ENCODE measurements at places on chromosomes 3 and 15.
A peak's percentile ranks its signal among the peaks of the same experiment; 100 is the strongest.

- peak; percentile 8 for DNase-seq
Observed at GRCh38 chr3:57822686-57823085, 66.6 kb downstream of the SLMAP start.

DNA sequence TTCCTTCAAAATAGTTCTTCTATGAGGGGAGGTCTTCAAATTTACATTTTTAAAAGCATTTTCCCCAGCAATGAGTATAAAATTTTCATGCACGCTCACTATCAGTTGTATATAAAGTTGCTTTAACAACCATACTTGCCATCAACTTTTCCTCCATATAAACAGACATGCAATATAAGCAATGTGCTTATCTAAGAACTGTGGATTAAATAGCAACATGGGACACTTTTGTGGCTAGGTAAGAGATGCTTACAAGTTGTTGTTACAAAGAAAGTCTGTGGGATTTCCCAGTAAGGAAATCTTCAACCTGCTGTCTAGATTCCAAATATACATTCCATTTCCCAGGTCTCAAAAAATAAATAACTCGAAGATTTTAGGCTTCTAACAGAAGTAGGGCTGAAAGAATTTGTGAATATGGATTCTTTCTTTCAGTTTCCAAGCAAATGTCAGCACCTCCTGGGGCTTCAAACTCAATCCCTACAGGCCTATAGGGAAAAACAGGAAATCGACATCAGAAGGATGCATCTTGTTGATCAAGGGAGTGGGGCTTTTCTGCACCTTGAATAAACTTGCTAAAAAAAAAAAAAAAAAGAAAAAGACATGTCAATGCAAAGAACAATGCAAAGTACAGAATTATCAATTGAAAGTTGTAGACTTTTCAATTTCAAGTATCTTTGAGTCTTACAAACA, 16.1 kb downstream of the TNIK start:
- no peak for DNase-seq

GRCh38 chr3:127491909-127492308, 98.6 kb downstream of the TPRA1 start:
- no peak for DNase-seq

DNA sequence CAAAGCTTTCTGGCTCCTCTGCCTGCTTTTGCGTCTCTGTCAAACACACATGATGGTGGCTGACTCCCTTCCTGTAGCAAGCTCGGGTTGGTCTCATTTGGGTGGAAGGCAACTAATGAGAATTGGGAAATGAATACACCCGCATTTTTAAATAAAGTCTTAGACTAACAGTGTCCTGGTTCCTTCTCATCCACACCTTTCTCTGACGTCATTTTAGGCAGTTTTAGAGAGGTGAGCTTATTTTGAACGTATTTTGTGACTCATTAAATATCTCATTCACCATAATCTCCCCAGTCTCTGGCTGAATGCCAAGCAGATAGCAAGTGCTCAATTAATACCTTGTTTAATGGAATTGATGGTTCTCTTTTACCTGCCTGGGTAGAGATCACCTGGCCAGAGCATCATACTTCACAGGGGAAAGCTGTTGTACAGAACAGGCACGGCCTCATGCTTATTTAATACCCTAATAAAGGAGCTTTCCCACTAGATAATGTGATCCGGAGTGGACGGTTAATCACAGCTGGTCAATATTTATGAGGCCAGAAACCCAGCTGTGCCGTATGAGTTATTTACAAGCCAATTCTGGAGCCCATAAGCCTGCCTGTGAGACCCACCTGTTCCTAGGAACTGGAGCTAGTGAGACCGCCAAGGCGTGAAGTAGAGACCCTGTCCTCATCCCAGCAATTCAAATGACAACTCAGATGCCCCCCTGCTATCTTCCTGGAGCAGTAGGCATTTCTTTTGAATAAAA, 149.7 kb upstream of the PROK2 start:
- no peak for DNase-seq

GRCh38 chr3:72432246-72432645, 416.0 kb downstream of the SHQ1 start:
- DNase-seq = no peak

DNA sequence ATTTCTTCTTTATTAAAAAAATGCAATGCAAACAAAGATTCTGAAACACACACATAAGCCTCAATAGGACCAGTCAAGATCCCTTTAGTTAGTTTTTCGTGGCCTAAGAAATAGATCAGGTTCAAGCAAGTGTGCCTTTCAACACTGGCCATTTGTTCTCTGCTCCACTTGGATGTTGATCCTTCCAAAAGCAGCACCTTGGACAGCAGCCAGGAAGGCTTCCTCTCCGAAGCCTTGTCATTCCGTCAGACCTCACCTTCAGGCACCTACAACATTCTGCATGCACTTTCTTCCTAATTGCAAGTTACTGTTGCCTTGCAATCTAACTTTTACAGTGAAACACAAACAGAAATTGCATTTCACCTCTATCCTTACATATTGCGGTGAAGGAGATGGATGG, 155.9 kb upstream of the FEZF2 start:
- DNase-seq = peak; percentile 37

DNA sequence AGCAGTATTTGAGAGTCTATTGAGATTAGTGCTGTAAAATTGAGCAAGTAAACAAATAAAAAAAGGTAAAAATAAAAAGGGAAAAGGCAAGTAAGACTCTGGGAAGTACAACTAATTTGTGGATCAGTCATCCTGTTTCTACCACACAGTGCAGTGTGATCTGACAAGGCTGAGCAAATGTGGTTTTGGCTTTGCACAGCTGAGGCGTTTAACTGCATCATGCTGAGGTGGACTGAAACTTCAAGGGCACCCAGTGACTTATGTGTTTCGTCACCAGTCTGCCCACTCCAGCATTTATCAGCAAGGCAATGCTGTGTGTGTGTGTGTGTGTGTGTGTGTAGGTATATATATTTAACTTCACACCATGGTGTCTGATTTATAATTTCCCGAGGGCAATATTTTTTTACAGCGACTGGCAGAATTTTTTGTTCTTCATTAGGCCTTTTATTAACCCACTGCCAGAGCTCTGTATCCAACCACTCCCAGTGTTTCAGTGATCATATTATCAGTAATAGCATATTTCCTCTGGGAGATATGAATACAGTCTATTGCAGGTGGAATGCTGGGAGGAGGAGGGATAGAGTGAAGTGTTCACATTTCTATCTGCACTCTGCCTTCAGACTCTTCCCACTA, 131.5 kb upstream of the SATB1 start:
- DNase-seq = no peak

DNA sequence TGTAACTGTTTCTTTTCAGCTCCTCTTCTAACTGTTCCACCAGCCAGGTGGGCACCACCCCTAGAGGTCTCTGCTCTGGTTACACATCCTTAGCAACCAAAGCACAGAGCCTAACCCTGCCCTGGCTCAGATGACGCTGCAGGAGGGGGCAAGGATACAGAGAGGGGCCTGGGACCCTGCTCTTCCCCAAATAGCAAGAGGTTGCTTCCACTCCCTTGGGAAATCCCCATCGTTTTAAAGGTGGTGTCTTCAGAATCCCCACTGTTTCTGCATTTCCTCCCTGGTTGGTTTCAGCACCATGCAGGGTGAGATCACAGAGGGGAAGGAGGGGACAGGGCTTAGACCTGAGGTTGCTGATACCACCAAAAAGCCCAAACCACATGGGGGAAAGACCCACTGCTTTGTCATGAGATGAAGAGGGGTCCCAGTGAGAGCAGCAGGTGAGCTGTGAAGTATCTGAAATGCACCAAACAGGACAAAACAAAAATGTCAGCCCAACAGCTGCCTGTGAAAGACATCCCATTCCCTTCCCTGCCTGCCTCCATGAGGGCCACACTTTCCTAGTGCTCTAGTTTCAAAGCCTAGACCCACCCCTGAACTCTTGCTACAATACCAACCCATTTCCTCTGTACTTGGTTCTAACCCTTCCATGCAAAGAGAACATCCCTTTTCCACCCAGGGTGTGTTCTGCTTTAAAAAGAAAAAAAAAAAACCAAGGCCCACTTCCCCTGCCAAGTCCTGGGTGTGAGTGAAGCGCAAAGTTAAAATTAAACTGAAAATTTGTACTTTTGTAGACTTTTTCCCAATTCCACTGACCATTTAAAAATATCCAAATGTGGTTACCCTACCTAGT, 29.0 kb downstream of the ANP32A start:
- no peak for DNase-seq

GRCh38 chr3:30341851-30342250, 264.6 kb upstream of the TGFBR2 start:
- peak; percentile 39 for DNase-seq

GRCh38 chr3:32686713-32687112, 1.7 kb downstream of the CNOT10 start:
- DNase-seq = no peak

GRCh38 chr3:127488740-127489139, 101.8 kb downstream of the TPRA1 start:
- DNase-seq = no peak

DNA sequence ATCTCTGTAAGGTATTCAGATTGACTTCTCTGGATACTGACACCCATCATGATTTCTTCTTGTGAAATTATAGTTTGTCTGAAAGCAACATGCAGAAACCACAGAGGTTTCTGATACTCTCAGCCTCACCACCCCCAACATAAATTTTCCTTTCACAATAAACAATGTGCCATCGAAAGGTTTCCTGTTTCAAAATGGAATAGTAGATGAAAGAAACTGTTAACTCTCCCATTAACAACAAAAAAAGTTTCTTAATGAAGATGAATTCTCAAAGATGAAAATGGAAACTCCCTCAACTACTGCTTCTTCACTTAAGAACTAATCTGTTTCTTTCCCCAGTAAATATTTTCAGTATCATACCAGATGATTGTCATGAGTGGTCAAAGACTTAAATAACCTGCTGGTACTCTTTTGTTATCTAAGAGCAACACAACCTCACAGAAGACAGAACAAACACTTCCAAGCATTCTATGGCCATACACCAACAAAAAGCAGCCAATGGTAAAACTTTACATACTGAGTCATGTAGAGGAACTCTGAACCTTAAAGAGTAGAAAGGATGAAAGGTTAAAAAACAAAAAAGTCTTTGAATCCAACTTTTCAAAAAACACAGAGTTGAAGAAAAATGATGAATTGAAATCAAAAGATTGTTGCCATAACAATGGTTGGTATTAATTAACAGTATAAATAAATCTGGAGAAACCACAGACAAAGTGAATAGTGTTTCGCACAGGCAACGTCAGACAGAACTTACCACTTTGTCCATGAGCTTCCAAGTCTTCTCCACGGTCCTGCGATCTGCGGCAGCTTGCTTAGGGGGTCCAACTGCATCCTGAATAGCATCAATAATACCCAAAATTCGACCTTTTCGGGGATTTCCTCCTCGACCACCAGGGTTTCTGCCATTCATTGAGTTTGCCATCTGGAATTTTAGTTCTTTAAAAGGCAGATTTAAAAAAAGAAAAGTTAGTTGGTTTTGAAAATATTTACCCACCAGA, 1.9 kb downstream of the CBLB start:
- peak; percentile 41 for DNase-seq

DNA sequence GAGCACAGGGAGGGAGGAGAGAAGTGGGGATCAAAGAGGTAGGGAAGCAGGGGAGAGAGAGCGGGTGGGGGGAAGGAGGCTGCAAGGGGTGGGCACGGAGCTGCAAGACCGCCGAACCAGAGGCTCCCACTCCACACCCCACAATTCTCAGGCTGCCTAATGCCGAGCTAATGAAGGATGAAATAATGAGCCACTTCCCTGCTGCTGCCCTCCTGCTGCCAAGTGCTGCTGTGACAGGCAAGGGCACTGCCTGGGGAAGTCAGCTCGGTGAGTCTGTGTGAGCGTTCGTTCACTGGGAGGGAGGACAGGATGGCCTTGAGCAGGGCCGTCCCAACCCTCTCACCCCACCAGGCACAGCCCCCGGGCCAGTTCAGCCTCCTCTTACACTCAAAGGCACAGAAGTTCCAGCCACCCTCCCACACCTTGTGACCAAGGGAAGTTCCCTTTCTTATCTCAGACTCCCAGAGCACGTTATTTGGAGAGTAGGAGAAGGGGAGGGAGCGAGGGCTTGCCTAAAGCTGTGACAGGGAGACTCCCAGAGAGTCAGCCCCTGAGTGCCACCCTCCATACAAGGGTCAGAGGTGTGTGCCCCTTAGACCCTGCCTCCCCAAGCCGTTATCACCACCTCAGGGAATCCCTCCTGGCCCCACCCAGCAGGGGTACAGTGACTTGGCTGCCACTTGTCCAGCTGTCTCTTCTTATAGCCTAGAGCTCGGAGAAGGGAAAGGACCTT, 12.4 kb downstream of the GLYCTK start:
- no peak for DNase-seq

GRCh38 chr3:69602112-69602511, 137.2 kb upstream of the MITF start:
- no peak for DNase-seq

DNA sequence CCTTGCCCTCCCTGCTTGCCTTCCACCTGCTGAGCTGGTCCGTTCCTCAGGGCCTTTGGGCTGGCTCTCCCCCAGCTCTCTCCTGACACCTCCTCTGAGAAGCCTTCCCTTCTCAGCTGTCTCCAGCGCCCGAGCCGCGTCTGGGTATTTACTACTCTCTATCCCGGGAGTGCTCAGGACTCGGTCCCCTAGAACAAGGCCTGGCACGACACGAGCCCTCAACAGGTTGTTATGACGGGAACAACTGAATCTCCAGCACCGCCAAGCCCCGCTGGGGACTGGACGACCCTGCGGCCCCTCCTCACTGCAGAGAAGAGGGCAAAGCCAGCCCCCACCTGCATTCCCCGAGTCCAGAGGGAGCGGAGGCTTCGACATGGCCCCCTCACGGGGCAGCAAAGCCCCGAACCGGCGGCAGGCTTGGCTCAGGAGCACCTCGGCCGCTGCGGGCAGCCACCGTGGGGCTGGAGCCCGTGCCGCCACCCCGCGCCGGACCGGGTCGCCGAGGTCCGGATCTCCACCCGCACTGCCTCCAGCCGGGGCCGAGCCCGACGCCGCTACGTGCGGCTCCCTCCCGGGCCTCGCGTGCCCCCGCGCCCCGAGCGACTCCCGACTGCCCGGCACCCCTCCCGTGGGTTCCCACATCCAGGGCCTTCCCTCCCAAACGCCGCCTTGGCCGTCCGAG, 792 bp downstream of the TPRA1 start:
- DNase-seq = no peak

DNA sequence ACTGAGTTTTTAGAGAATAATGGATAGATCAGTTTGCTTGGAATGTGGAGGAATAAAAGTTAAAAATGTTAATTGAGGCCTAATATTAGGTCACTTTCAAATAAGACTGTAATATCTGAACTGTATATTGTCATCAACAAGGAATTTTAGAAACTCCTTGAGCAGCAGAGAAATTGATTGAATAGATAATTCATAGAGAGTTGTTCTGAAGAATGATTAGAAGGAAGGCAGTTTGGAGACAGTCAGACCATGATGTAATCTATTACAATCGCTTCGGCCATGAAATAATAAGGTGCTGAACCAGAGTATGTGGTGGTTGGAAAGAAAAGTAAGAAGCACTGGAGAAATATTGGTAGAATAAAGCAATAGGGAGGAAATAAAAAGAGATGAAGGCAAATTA, 15.7 kb downstream of the ECT2 start:
- DNase-seq = no peak

Measured in fibroblast of upper back skin (primary cell).